GM12878 (cell line): ENCODE measurements at places on chromosomes 12 and 14. TPM values are rescaled to one million over a fixed set of nuclear protein-coding genes. Genes with fewer than 3 reads are reported as not detected.

DNA sequence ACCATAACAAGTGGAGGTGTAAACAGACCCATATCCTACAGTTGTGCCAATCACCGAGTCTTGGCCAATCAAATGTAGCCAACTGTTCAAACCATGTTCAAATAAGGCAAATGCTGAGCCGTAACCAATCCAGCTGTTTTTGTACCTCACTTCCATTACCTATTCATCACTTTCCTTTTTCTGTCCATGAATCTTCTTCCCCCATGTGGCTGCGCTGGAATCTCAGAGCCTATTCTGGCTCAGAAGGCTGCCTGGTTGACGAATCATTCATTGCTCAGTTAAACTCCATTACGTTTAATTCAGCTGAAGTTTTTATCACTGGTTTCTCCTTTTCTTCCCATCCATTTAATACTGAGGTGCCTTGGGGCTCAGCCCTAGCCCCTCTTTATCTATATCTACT is 71.1 kb downstream of the TBC1D30 start:
- H3K27me3 ChIP-seq: no peaks in the 10 kb centered on the region
- H3K4me3 ChIP-seq: no peak overlapping the region
- no peaks in the 10 kb centered on the region for H3K4me1 ChIP-seq
- no peak for DNase-seq

Gene PDZRN4
- total RNA-seq: not detected in 2 replicates

Gene ANO2
- not detected in 2 replicates for total RNA-seq

DNA sequence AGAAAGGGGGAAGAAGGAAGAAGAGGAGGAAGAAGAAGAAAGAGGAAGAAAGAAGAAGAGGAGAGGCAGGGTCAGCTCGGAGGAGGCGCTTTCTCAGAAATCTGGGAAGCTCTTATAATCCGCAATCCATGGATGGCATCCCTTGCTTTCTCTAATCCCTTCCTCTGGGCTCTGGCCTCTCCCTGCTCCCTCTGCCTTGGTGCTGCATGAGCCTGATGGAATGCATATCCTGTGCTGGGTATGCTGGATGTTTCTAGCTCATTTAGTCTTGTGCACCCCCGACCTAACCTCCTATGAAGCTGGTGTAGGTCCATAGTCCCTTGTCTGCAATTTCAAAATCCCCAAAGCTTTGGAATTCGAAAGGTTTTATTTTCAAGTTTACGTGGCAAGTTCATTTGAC is 94.2 kb upstream of the MYL2 start:
- H3K27ac ChIP-seq: no peak overlapping the region
- no peaks in the 10 kb centered on the region for H3K27me3 ChIP-seq
- H3K4me1 ChIP-seq: no peaks in the 10 kb centered on the region
- H3K4me3 ChIP-seq: no peak overlapping the region
- H3K36me3 ChIP-seq: no peaks in the 10 kb centered on the region

DNA sequence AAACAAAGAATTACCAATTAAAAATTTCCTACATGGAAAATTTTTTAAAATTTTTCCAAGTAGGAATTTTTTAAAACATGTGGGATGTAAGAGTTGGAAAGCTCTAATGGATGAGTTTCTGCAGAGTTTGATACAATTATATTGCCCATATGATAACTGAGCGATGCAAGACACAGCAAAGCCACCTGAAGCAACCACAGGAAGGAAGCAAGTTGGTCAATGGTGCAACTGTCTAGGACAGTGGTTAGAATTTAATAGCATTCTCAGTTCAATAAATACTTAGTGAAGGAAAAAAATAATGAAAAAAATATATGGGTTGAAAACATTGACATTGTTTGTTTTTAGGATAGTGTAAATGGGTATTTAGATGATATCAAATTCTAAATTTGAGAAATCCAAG is 178.6 kb upstream of the GARIN2 start:
- no peaks in the 10 kb centered on the region for H3K27me3 ChIP-seq
- no peak overlapping the region for H3K27ac ChIP-seq
- no peaks in the 10 kb centered on the region for H3K4me1 ChIP-seq
- no peak overlapping the region for H3K4me3 ChIP-seq

- no peak overlapping the region for H3K4me3 ChIP-seq
- no peak for DNase-seq
- H3K4me1 ChIP-seq: peaks cover 12% of the 10 kb centered on the region; the same call in 1 of the 2 replicates
Observed at GRCh38 chr14:20365928-20366327, 22.5 kb downstream of the PARP2 start.

DNA sequence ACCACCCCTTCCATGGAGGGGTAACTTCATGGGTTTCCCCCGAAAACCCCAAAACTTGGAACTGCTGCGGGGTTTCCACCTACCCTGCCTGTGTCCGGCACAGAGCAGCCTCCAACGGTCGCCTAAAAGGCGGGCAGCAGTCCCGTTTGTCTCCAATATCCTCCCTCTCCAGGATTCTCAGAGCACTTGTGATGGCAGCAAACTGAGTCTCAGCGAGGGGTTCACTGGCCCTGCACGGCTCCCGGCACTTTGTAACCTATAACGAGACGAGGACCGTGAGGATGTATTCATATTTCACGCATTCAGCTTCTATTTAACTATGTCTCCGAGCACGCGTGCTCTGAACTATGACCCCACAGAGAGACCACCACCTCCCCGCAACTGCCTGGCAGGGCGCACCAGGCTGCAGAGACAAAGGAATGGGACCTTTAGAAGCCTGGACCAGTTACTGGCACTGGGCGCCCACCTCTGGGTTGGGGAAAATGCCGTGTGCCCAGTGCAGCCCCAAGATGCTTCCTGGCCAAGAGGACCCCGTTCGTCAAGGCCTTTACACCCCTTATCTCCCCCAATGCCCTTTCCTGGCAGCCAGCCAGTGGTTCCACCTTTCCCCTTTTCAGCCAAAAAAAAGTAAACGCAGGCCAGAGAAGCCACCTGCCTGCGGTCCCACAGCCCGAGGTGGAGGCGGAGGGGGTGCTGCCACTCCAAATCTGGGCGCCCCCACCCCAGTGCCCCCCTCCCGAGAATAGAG is 173.1 kb upstream of the RTL1 start:
- H3K36me3 ChIP-seq: no peaks in the 10 kb centered on the region
- DNase-seq: no peak
- no peaks in the 10 kb centered on the region for H3K27me3 ChIP-seq

DNA sequence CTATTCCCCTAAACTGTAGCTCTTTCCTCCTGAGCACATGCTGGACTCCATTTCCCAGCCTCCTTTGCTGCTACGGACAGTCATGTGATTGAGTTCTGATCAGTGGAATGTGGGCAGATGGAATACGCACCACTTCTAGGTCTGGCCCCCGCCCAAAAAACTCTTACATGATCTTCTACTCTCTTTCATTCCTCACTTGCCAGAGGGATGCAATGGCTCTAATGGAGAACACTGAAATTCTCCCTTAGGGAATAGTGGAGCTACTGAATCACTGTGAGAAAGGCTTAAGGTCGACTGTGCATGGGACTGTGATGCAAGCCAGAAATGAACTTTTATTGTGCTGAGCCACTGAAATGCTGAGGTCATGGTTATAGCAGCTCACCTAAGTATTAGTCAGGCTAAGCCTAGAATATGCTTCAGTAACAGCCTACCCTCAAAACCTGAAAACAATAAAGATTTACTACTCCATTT is 13.0 kb upstream of the TMED2 start:
- no peak overlapping the region for H3K4me3 ChIP-seq
- no peak overlapping the region for H3K27ac ChIP-seq
- H3K4me1 ChIP-seq: no peaks in the 10 kb centered on the region
- no peaks in the 10 kb centered on the region for H3K36me3 ChIP-seq

Gene RND1
- total RNA-seq: 3.8 and 4.2 TPM in 2 replicates

GRCh38 chr12:109501299-109501698 is 23.9 kb downstream of the UBE3B start:
- DNase-seq: no peak
- H3K4me1 ChIP-seq: no peaks in the 10 kb centered on the region

GRCh38 chr12:80118565-80119324 is 19.4 kb downstream of the OTOGL start:
- H3K4me3 ChIP-seq: no peak overlapping the region
- no peaks in the 10 kb centered on the region for H3K4me1 ChIP-seq
- H3K27ac ChIP-seq: no peak overlapping the region
- H3K36me3 ChIP-seq: no peaks in the 10 kb centered on the region
- no peak for DNase-seq

- no peak overlapping the region for H3K27ac ChIP-seq
- no peak for DNase-seq
- H3K27me3 ChIP-seq: no peaks in the 10 kb centered on the region
- no peaks in the 10 kb centered on the region for H3K36me3 ChIP-seq
Observed at GRCh38 chr12:40164034-40164433, 58.2 kb upstream of the SLC2A13 start.

GRCh38 chr12:91381309-91381804 is 198.7 kb upstream of the DCN start:
- no peaks in the 10 kb centered on the region for H3K27me3 ChIP-seq
- peaks cover 3% of the 10 kb centered on the region; the same call in 1 of the 2 replicates for H3K4me1 ChIP-seq
- H3K36me3 ChIP-seq: no peaks in the 10 kb centered on the region
- peak; percentile 20 for DNase-seq
- peak overlapping the region; percentile 68 for H3K4me3 ChIP-seq
- H3K27ac ChIP-seq: peak overlapping the region; percentile 37

- H3K4me3 ChIP-seq: no peak overlapping the region
- H3K36me3 ChIP-seq: peaks cover 15% of the 10 kb centered on the region
- DNase-seq: no peak
Observed at GRCh38 chr14:91968280-91968679, 20.8 kb upstream of the FBLN5 start.

- no peak overlapping the region for H3K4me3 ChIP-seq
- DNase-seq: no peak
- no peak overlapping the region for H3K27ac ChIP-seq
- no peaks in the 10 kb centered on the region for H3K4me1 ChIP-seq
Observed at GRCh38 chr12:71469258-71469750, 29.7 kb downstream of the LGR5 start.

- H3K4me1 ChIP-seq: no peaks in the 10 kb centered on the region
- no peaks in the 10 kb centered on the region for H3K36me3 ChIP-seq
- DNase-seq: no peak
- H3K4me3 ChIP-seq: no peak overlapping the region
- H3K27me3 ChIP-seq: no peaks in the 10 kb centered on the region
- no peak overlapping the region for H3K27ac ChIP-seq
Observed at GRCh38 chr14:44589180-44589579, 82.1 kb upstream of the FSCB start.

- H3K4me1 ChIP-seq: peaks cover 7% of the 10 kb centered on the region
- H3K4me3 ChIP-seq: no peak overlapping the region
- no peak for DNase-seq
- H3K36me3 ChIP-seq: no peaks in the 10 kb centered on the region
- no peaks in the 10 kb centered on the region for H3K27me3 ChIP-seq
Observed at GRCh38 chr12:132173135-132174014, 29.1 kb downstream of the NOC4L start.

Gene CELA1
- total RNA-seq: not detected in 2 replicates

- H3K36me3 ChIP-seq: no peaks in the 10 kb centered on the region
- no peaks in the 10 kb centered on the region for H3K27me3 ChIP-seq
- H3K27ac ChIP-seq: no peak overlapping the region
- no peak overlapping the region for H3K4me3 ChIP-seq
- H3K4me1 ChIP-seq: no peaks in the 10 kb centered on the region
Observed at GRCh38 chr12:126708492-126708896, 1558.5 kb upstream of the TMEM132C start.

- no peak for DNase-seq
- H3K27ac ChIP-seq: no peak overlapping the region
- no peaks in the 10 kb centered on the region for H3K27me3 ChIP-seq
- no peak overlapping the region for H3K4me3 ChIP-seq
Observed at GRCh38 chr14:40806471-40806870, 800.2 kb upstream of the LRFN5 start.

Gene HRK
- not detected in 2 replicates for total RNA-seq

- no peaks in the 10 kb centered on the region for H3K27me3 ChIP-seq
- H3K27ac ChIP-seq: no peak overlapping the region
- peaks cover 3% of the 10 kb centered on the region; the same call in 1 of the 2 replicates for H3K36me3 ChIP-seq
Observed at GRCh38 chr12:12508612-12509011, 54.1 kb downstream of the DUSP16 start.

DNA sequence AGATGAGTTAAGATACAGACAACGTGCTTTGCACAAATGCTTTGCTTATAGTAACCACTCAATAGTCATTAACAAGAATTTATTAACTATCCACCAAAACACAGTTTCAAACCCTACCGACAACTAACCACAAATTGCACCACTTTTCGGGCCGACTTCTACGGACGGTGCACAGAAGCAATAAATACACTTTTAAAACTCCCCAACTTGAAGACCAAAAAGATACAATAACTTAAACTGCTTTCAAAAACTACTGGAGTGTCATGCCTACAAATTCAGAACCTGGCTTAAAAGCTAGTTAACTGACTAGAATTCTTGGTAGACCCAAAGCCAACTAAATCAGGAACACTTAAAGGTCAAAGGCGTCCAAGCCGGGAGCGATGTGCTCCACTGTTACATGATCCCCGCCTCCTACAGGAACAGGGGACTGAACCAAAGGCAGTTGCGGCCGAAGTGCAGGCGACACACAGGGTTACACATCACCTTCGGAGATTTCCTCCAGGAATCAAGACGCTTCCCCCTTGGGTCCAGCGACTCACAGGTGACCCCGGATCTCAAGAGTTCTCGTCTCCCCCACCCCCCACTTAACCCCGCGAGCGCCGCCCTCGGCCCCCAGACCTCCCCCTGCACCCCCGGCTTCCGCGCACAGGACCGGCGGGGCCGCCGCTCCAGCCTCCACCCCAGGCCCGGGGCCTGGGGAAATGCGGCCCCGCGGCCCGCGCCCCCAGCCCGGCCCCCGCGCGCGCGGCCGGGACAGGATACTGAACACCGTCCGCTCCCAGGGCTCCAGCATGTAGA is 507 bp downstream of the SPTSSA start:
- no peaks in the 10 kb centered on the region for H3K4me1 ChIP-seq
- peak overlapping the region; percentile 91 for H3K4me3 ChIP-seq
- DNase-seq: no peak
- H3K27me3 ChIP-seq: no peaks in the 10 kb centered on the region
- peak overlapping the region; percentile 78 for H3K27ac ChIP-seq

Gene TMPRSS12
- not detected in 2 replicates for total RNA-seq

Gene P2RX2
- total RNA-seq: not detected in 2 replicates

- DNase-seq: no peak
- no peaks in the 10 kb centered on the region for H3K36me3 ChIP-seq
- H3K4me3 ChIP-seq: no peak overlapping the region
- H3K27me3 ChIP-seq: no peaks in the 10 kb centered on the region
Observed at GRCh38 chr12:44960423-44960822, 84.3 kb upstream of the NELL2 start.
